Neural progenitor cell (in vitro differentiated cells): ENCODE measurements at places on chromosomes 16 and 17.

GRCh38 chr17:43019418-43019817, 2.8 kb downstream of the VAT1 start:
- DNase-seq = no peak

GRCh38 chr17:27480699-27481098, 24.5 kb downstream of the KSR1 start:
- no peak for DNase-seq

GRCh38 chr16:78478267-78478861, 378.9 kb downstream of the WWOX start:
- peak; percentile 30 for DNase-seq

GRCh38 chr17:75439287-75439686, 17.1 kb upstream of the TMEM94 start:
- DNase-seq = no peak

- DNase-seq = no peak
Measured at GRCh38 chr17:40456396-40456951, 13.2 kb downstream of the IGFBP4 start.

DNA sequence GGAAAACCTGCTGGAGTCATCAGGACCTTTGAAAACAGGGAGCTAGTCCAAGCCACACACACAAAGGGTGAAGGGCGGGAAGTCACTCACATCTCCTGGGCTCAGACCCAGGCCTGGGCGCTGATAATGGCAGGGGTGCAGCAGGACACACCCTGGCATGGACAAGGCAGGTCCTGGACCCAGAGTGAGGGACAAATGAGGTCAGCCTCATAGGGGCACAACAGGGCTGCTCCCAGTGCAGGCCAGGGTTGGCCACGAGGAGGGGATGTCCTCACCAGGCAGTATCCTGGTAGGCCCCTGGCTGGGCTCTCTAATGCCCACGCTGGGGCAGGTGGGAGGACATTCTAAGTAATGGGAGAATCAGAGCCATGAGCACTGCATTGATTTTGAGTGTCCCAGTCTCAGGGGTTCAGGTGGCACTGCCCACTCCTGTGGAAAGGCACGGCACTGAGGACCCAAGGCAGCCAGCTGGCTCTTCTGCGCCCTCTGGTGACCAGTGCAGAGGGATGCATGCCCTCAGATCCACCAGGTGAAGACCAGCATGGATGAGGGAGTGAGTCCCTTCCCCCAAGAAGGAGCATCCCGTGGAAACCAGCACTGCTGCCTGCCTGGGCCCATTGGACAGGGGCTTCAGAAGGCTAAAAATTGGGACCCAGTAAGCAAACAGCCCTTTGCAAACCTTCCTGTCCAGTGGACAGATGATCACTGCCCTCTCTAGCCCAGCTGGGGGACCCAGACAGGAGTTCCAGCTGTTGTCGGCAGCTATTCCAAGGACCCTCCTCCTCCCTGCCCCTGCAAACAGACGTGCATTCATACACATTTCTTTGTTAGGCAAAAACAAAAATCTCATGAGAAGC, 23.4 kb upstream of the SREBF1 start:
- DNase-seq = peak; percentile 80

DNA sequence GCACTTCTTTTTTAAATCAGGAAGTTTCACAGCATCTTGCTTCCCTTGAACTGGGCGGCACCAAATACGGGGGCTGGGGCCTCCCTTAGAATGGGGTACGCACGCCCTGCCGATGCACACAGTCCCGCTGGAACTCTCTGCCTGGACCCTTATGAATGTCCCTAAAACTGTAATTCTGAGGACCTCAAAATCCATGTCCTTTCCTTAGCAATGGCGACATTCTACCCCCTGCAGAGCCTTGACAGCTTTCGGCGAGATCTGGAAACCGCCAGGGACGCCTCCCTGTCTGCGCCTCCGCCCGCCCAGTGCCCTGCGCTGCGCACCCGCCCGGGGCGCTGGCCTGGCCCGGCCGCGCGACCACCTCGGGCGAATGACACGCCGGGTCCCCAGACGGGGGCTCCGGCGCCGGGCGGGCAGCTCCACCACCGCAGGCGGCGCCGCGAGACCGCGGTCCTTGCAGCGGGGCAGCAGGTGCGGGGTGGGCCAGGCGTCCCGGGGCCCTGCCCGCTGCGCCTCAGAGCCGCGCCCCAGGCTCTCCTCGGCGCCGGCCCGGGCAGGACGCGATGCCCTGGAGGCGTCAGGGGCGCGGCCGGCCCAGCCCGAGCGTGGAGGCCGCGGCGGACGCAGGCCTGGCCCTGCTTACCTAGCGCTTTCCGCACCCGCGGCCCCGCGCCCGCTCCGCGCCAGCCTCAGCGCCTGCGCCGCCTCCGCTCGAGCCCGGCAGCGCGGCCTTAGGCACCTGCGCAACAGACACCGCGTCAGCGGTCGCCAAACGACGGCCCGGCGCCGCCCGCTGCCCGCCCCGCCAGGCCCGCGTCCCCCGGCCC, 548 bp downstream of the HAGH start:
- peak; percentile 91 for DNase-seq

DNA sequence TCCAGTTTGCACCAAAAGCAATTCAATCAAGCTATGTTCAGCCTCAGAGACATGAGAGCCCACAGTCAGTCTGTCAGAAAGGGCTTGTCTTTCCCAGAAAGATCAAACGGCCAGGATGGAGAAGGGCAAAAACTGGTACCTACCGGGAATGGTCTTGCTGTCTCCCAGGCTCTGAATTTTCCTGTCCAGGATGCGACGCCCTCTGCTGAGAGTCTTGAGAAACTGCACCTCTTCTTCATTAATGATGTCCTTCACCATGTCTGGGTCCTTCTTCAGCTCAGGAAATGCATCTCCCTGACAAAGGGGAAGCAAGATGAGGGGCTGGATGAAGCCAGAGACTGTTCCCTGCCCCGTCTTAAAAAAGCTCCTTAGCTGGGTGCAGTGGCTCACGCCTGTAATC, 15.8 kb upstream of the EXOSC6 start:
- peak; percentile 70 for DNase-seq

DNA sequence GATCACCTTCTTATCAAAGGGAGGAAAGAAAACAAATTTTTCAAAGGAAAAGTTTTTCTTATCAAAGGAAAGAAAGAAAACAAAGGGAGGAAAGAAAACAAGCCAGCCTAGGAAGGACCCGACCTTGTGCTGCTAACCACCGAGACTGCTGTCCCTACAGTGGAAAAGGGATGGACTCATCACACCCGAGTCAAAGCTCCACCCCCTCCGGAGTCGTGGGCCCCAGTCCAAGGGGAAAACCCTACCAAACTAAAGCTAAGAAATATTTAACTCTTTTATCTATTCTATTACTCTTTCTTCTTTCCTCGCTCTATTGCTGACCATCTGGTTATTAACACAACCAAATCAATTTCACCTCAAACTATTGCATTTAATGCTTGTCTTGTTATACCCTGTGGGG, 6.1 kb upstream of the ENDOV start:
- no peak for DNase-seq

- DNase-seq = no peak
Measured at GRCh38 chr17:72561680-72562079, 440.9 kb downstream of the SOX9 start.

GRCh38 chr16:30068750-30069610, 3.4 kb downstream of the ALDOA start:
- DNase-seq = peak; percentile 39

DNA sequence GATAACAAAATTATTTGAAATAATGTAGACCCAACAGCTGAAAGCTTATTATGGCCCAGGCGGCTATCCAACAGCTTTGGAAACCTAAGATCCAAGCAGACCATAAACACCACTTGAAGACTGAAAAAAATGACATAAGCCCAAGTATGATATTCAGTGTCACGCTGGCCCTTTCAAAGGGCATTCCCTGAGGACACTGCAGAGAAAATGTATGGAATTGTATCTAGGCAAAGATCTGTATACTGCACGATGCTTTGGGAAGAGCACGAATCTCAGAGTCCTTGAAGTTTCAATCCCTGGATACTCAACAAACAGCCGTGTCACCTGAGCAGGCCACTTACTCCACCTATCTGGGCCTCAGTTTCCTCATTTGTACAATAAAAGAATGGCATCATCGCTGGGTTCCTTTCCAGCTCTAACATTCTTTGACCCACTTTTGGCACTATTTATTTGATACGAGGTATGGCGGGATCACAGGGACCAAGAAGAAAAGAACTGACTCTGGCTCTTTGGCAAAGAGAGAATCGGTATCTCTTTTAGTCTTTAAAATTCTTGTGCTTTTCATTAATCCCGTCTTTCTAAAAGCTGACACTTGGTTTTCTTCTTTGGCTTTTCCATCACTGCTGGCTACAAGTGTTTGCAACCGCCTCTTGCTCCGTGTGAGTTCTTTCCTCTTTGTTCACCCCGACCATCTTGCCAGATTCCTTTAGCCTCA, 1.2 kb downstream of the STAT5B start:
- DNase-seq = no peak

DNA sequence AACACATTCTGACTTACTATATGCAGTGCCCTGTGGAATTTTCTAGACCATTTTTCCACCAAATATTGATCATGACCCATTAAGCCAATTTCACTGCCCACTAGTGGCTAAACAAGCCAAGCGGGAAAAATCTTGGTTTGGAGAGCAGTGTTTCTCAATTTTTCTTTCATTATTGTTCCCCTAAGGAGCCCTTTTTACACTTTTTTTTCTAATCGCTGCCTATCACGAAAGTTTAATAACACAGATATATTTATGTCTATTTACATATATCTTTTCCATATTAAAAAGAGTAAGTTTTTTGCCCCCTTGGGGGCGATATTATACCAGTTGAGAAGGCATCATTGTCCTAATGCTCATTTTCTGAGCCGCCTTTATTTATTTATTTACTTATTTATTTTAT, 10.8 kb upstream of the TLCD3B start:
- no peak for DNase-seq

DNA sequence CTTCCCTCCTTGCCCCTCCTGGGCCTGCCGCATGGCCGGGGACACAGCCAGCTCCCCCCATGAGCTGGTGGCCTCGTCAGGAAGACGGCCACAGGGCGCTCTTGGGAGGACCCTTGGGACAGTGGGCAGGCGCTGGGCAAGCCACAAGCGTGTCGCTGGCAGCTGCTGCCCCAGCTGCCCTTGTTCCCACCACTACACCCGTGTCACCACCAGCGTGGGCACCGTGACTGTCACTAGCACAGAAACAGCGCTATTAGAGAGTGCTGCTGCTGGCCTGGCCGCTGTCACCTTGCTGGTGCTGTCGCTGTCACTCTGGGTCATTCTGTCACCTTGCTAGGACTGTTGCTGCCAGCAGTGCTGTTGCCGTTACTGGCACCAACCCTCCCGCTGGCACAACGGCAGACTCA, 47.2 kb downstream of the ZFPM1 start:
- no peak for DNase-seq

GRCh38 chr17:32523017-32523680, 36.4 kb downstream of the CDK5R1 start:
- no peak for DNase-seq

DNA sequence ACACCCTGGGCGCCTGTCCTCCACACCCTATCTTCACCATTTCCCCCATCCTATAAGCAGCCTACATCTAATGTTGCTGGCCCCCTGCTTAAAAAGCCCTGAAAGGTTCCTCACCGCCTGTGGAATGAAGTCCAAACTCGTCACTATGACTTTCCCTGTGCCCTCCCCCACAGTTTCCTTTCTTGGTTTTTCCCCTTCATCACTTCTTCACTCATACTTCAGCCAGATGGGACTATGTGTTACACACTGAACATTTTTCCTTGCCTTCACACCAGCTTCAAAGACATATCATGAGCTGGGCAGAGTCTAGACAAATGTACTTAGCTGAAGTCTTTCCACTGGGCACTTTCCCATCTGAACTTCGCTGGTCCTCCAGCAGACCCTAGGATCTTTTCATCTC, 1.5 kb upstream of the MARCHF10 start:
- DNase-seq = no peak

DNA sequence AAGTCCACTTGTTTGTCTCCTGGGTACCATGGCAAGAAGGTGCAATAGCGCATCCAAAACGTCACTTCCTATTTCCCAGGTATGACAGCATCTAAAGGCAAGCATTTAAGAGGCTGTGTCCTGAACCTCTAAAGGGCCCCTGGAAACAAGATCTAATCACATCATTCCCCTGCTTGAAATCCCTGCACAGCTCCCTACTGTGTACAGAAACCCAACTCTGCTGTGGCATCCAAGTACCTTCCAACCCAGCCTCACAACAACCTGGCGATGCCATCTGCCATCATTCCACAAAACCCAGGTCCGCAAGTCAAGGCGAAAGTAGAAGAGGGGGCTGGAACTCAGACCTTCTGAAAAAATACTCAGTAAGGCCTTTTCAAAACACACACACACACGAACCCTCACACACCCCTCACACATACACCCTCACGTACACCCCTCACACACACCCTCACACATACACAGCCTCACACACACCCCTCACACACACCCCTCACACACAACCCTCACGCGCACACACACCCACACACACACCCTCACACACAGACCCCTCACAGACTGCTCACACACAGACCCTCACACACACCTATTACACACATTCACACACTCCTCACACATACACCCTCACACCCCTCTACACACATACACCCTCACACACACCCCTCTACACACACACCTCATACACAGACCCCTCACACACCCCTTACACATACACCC, 24.5 kb downstream of the C17orf67 start:
- DNase-seq = no peak

- DNase-seq = no peak
Measured at GRCh38 chr17:50635732-50635981, 976 bp downstream of the ABCC3 start.

DNA sequence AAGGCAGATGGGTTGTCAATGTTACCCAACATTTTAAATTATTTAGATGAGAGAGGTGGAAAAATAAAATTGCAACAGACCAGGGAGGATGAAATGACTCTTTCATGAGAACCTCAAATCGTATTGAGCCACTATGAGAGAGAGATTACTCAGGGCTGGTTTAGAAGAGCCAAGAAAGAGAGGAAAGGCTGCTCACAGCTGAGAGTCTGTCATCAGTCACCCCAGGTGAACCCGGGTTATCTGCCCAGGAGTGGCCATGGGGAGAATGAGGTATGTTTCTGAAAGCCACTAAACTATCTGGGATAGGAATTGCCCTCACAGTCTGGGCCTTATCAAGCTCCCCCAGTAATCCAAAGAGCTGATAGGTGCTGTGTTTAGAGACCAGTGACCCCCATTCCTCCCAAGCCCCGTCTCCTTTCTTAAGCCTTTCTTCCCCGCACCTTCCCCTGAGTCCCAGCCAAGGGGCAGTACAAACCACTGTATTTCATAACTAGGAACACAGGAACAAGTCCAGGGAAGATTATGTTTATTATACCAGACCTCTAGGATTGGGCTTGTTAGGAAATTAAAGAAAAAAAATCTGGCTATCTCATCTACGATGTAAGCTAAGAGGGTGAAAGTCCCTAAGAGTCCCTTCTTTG, 158.9 kb upstream of the NOL11 start:
- no peak for DNase-seq

GRCh38 chr16:85592700-85593493, 20.2 kb upstream of the GSE1 start:
- no peak for DNase-seq

- DNase-seq = no peak
Measured at GRCh38 chr17:50036455-50037261, 19.3 kb upstream of the ITGA3 start.

DNA sequence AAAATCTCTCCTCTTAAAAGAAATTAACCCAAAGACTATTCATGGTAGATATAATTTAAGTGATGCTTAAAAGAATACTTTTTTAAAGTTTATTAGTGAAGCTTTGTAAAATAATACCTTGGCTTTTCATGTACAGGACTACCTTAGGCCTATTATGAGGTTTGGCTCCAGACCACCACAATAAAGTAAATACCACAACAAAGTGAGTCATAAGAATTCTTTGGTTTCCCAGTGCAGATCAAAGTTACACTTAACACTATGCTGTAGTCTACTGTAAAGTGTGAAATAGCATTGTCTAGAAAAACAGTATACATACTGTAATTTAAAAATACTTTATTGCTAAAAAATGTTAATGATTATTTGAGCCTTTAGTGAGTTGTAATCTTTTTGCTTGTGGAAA, 31.7 kb downstream of the CLTC start:
- DNase-seq = no peak
